ENCODE measurements at places on chromosomes 2 and 18.

DNA sequence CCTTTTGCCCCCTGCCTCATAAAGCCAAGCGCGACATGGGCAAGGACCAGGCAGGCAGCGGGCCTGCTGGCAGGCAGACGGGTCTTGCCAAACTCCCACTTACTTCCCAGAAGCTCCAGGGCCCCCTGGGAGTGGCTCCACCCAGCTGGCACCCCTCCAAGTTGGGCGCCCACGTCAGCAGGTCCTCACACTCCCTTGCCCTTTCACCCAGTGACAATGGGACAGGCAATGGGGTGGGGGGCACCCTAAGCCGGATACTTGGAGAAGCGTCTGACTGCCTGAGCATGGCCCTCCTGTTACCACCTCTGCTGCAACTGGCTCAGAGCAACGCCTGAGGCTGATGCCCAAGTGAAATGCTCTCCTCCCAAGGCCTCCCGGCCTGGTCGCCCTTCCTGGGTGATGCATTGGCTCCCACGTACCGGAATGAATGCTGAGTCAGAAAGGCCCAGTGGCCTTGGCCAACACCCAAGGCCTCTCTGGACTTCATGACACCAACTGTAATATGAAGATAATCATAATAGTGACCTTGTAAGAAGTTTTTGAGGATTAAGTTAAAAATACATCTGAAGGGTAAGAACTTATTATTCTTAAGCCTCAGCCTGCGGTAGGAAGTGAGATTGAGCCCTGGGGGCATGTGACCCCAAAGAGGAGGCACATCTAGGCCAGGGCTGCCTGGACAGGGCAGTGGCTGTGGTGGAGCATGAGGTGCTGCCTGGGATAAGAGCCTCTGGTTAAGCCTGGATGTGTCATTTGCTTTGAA, 31.6 kb downstream of the KCNK3 start:
- no peak for DNase-seq

DNA sequence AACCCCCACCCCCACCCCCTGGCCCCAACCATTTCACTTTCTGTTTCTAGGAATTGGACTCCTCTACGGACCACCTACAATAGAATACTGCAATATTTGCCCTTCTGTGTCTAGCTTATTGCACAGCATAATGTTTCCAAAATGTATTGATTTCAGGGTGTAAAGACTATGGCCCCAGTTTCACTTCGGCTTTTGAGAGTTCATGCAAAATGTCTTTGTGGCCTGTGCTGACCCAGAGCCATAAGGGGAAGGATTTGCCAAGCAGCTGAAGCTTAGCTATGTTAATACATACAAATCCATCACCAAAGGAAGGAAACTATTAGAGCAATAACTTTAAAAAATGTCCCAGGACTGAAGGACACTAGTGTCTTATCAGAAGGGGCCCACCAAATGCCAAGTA, 11.2 kb upstream of the ATP9B start:
- DNase-seq: no peak

DNA sequence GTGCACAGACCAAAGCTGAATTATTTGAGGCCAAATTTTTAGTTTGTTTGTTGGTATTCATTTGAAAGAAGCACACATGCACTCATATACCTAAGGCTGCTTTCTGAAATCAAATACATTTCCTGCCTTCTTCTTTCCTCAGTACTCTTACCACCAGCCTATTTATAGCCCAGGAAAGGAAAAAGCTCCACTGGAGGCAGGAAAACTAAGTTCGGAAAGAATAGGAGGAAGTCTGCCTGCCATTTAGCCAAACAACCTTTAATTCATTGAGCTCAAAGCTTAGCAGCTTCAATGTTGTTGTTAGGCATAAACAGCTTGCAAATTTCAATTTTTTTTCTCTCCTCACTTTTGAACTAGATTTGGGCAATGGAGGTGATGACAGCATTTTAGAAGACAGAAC, 40.4 kb upstream of the RASGRP3 start:
- no peak for DNase-seq

- DNase-seq: no peak
Measured at GRCh38 chr2:23753291-23754010, 173.5 kb downstream of the ATAD2B start.

- DNase-seq: no peak
Measured at GRCh38 chr2:26980971-26981370, 10.5 kb downstream of the MAPRE3 start.

DNA sequence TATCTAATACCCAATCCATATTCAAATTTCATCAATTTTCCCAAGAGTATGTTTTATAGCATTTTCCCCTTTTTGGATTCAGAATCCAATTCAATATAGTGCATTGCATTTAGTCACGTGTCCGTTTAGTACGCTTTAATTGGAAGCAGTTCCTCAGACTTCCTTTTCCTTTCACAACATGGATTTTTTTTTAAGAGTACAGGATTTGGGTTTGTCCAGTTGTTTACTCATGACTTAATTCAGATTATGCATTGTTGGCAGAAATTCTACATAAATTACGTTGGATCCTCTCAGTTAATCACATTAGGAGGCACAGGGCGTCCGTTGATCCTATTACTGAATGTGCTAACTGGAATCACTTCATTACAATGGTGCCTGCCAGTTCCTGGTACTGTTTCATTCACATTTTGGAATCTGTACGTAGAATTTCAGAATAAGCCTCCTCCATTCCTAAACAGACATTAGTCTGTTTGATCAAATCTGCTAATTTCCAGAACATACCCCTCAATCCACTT, 70.0 kb upstream of the ATIC start:
- no peak for DNase-seq

DNA sequence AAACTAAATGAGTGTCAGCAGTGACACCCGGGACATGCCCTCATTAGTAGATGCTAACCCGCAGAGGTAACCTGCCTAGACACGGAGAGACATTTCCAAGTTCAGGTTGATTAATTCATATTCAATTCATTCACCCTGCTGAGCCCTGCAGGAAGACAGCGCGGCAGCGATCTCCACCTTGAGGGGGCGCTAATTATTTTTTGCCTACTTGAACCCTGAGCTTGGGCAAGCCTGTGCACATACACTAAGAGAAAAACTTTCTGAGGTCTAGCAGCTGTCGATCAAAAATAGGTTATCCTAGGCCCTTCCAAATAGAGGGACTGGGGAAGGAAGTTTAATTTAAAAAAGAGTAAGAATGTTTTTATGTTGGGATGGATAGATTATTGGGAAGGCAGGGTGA, 1.3 kb upstream of the LYPD6 start:
- no peak for DNase-seq

DNA sequence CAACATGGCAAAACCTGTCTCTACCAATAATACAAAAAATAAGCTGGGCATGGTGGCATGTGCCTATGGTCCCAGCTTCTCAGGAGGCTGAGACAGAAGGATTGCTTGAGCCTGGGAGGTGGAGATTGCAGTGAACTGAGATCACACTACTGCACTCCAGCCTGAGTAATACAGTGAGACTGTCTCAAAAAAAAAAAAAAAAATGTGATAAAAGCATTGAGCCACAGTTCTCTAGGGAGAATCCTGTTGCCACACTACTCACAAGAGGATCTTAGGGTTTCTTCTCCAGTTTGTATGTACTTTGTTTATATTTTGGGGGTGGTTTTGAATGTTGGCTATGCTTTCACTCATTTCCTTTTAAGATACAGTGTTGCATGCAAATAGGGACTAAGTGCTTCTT, 62.0 kb downstream of the TMEM185B start:
- DNase-seq: no peak

- DNase-seq: no peak
Measured at GRCh38 chr2:69694894-69695849, 46.8 kb upstream of the ANXA4 start.

DNA sequence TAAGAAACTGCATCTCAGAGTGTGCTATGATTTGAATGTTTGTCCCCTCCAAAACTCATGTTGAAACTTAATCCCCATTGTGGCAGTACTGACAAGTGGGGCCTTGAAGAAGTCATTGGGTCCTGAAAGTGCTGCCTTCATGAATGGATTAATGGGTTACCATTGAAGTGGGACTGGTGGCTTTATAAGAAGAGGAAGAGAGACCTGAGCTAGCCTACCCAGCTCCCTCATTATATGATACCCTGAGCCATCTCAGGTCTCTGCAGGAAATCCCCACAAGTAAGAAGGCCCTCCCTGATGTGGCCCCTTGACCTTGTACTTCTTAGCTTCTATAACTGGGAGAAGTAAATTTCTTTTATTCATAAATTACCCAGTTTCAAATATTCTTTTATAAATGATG, 526.8 kb downstream of the XIRP2 start:
- DNase-seq: no peak

DNA sequence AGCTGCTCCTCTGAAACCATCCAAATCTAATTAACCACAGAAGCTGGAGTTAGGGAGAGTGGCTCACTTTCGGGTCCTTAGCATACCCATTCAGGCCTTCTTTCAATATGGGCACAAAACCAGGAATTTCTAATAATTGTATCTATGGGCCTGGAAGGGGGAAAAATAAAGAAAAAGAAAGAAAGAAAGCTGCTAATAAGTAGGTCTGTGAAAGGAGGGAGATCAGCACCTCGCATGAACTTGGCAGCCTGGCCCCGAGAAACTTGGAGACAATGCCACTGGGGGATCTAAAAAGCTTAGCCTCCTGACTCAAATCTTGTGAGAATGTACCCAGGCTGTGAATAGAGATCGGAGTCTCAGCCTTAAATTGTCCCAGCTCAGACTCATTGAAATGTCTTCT, 252.1 kb upstream of the SLC14A2 start:
- DNase-seq: no peak

GRCh38 chr2:16365366-16365765, 300.3 kb downstream of the CYRIA start:
- no peak for DNase-seq
